Stimulated activated CD4-positive, alpha-beta T cell treated with anti-CD3 and anti-CD28 coated beads, Interleukin-2, amount 100 ng/mL, for 24 hours (primary cell): ENCODE measurements at places on chromosomes 3 and 15.

DNA sequence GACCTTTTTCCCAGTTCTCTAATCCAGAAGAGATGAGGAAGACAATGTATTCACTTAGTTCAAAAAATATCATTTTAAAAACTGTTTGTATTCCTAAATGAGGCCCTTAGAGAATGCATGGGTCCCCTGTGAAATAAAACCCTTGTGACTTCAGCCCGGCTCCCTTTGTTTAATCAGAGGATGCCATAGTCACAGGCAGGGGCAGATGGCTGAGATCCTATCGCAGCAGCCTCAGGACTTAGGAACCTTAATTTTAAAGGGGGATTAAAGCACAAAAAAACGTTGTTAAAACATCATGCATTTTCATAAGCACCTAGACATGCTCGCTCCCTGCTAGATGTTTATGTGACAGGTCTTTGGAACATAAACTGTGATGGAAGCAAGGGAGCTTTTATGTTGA lies 176.6 kb downstream of the IL20RB start:
- DNase-seq: no peak

- no peak for DNase-seq
Observed at GRCh38 chr15:41408234-41408641, 5.9 kb upstream of the NDUFAF1 start.

DNA sequence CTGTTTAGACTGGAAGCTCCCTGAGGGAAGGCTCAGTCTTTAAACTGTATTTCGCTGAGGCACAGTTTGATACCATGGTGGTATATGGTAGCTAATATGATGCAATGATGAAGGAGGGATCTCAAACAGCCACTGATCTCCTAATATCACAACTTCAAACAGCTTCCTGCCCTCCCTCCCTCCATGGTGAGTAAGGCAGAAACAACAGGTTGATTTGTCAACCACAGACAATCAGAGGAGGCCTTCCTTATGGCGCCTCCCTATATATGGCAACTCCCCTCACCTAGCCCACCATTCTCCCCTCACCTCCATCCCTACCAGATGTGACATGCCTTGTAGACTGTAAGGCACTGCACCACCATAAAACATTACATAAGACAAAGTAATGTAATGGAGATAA lies 316.5 kb upstream of the ICE2 start:
- no peak for DNase-seq

DNA sequence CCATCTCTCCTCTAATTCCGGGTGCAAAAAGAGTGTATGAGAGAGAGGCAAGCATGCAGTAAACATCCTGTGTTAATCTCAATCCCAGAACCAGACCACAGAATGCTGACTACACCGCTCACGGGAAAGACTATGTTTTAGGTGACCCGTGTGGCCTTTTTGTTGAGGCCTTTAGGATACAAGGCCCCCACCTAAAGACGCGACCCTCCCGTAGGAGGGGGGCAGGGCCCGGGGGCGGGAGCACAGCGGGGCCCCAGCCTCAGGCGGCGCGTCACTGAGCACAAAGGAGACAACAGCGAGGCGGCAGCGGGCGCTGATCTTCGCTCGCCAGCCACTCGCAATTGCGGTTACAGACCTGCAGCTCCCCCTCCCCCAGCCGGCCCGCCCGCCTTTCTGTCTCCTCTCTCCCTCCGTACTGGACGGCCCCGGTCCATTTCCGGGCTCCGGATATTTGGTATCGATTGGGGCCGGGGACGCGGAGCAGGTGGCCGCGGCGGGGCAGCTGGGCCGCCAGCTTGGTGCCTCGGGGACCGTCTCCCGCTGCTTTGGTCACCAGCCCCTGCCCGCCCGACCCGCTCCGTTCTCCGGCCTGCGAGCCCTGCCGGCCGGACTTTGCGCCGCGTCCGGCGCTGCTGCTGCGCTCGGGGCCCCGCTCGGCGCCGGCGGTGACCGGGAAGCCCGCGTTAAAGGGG lies at the start of gene CCDC50:
TSS of gene CCDC50 (plus strand) at position 433 of the 692 bp plus-strand sequence. CDS start 281 bp downstream, outside the sequence.
- DNase-seq: peak; percentile 50

- DNase-seq: no peak
Observed at GRCh38 chr3:27557411-27557810, 73.2 kb upstream of the SLC4A7 start.

GRCh38 chr3:177823701-177824189 lies 626.5 kb upstream of the TBL1XR1 start:
- no peak for DNase-seq

GRCh38 chr3:193240850-193241706 lies at the start of gene PLAAT1:
PLAAT1 (plus strand) TSS chr3:193241222; CDS start chr3:193255651, 14,429 bp downstream.
- DNase-seq: peak; percentile 53

DNA sequence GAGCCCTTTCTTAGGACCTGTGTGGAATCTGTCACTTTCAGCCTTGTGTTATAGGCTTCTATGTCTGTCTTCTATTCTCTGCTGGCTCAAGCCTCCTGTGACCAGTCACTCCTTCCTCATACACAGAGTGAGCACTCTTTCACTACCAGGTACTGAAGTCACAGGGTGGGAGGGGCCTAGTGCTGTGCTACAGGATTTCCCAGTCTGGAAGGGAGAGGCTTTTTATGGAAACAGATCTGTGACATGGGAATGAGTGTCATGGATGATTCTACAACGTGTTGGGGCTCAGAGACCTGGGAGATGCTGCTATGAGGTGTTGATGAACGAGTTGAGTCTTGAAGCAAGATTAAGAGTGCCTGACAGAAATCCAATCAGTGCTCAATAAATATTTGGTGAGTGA lies 100.5 kb downstream of the PDCD6IP start:
- no peak for DNase-seq

DNA sequence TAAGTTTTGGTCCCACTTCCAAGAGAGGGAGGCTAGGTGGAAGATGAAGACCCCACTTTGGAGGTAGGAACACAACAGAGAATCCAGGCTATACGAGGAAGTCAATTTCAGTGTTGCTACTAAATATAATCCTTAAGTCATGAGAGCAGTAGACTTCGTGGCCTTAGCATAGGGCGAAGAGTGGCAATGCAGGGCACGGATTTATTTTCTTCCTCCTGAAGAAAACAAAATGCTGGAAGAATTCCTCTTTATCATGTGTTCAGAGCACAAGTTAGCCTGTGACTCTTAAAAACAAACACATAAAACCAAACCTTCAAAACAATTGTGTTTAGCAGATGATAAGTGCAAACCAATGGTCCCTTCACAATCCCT lies 19.4 kb downstream of the BCL2L10 start:
- DNase-seq: no peak

- no peak for DNase-seq
Observed at GRCh38 chr3:151581035-151581434, 120.2 kb upstream of the IGSF10 start.

GRCh38 chr3:41711651-41712050 lies 250.3 kb downstream of the ULK4 start:
- DNase-seq: no peak

DNA sequence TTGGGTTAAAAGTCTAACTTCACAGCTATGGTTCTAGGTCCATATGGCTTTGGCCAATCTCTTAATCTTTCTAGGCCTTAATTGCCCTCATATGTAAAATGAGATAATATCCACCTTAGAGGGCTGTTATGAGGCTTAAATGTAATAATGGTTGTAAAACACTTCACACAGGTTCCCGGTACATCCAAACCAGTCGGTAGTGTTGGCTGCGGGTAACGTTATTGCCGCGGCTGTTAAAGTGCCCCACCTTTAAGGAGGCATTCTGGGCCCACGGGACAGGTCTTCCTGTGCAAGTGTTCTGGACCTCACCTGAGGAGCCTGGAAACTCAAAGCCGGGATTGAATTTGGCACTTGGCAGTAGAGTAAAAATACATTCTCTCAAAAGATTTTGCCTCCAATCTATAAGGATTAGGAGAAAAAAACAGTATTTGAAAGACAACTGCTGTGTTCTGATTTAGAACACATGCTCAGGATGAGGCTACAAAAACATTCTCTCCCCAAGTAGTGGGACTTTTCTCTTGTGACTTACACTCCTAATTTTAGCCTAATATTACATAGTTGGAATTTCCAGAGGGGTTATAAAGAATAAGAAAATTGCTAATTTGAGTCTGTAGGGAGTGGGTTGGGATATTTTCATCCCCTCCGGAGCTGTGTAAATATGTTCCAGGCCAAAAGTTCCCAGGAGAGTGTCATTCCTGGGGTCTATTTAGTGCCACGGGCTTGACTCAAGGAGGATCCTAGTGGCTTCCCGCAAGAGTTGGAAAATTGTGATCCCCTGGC lies 44.9 kb upstream of the TSEN2 start:
- no peak for DNase-seq

DNA sequence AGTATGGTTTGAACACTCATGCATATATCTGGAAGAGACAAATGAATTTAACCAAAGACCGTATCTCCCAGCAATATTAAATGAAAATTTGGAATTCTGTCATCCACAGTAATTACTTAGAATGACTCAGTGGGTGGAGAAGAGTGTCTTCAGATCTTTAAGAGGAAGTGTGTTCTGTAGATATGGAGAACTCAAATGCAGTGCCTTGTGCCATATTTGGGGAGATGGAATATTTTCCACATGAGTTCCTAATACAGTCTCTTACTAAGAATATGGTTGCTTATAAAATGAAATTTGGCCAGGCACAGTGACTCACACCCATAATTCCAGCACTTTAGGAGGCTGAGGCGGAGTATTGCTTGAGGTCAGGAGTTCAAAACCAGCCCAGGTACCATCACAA lies 40.5 kb downstream of the ANO10 start:
- DNase-seq: no peak

GRCh38 chr15:59298225-59298853 lies 74.3 kb downstream of the MYO1E start:
- peak; percentile 48 for DNase-seq

- DNase-seq: no peak
Observed at GRCh38 chr3:95939235-95939809, 875.1 kb upstream of the EPHA6 start.

DNA sequence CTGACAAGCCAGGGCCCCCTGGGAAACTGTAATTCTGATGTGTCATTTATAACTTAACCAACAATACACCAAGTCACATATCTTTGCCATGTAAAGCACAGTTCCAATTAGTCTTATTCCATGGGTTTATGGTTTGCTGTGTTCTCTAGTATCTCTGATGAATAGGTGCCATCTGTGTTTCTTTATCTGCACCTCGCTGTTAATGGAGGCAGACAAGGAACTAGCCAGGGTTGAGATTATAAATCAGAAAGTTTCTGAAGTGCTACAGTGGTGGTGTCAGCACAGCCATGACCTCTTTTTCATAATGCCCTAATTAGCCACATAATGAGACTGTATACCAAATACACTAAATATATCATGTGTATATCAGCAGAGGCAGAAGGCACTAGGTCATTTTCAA lies 866.4 kb downstream of the PLOD2 start:
- DNase-seq: no peak

DNA sequence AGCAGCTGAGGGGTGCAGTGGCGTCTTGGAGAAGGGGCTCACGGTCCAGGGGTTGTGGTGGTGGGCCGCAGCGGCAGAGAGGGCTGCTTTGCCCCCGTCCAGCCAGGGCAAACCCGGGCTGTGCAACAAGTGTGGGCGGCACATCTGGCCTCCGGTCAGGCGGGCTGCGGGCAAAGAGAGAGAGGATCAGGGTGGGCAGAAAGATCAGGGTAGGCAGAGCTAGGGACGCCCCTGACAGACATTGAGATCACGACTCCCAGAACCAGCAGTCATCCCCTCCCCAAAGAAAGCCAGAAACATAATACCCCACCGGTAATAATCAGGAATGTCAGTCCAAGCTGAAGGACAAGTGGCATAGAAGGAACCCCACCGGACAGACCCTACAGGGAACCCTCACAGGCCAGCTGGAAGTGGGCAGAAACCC lies 6.8 kb downstream of the GATA2 start:
- no peak for DNase-seq

DNA sequence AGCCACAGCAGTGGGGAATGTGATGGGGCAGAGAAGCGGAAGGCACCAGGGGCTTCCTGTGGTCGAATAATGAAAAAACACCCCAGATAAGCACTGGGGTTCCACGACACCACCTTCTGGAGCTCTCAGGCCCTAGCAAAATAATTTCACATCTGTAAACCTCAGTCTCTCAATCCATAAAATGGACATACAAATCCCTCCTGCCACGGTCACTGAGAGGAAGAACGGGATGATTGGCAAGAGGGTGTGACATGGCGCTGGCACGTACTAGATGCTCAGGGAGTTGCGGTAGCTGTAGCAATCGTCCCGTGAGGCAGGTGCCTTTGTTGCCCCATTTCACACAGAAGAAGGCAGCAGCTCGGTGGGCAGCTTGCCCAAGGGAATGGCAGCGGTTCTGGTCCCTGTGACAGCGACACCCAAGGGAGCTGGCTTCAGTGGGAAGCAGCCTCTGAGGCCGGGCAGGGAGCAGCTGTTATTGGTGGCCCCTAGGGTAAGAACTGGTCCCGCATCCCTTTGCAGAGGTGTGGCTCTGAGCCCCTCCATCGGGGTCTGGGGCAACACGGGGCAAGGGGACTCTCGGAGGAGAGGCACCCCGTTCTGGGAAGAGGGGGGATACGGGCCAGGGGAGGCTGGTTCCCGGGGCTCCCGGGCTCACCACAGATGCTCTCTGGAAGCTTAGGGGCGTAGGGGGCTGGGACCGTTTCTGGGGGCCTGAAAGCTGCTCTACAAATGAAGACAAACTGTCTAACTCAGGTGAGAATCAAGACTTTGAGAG lies 114.0 kb upstream of the ALDH1A3 start:
- DNase-seq: peak; percentile 15

DNA sequence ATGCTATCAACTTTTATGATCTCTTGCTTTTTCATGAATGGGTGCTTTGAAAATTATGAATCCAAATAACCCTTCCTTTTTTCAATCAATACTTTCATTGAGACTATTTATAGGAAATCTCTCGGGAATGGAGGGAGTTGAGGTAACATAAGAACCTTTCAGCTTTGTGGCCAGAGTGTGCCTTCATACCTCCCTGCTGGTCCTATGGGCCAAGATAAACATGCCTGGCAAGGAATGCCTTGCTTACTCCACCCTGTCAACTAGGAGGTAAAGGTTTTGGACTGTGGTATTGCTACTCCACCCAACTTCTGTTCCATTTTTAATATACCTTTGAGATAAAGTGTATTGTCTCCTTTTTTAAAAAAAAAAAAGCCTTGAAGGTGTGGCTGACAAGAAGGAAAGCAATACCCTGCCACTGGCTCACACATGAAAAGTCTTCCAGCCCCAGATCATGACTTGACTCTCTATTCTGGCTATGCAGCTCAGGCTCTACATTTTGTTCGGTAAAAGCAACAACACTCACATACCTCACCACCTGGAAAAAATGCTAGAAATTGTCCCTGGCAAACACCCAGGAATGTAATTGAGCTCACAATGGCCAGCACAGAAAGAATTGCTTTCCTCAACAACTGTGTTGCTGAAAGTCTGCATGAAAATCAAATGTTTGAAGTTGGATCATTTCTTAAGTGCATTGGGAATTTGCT lies 35.8 kb downstream of the COL8A1 start:
- DNase-seq: no peak
